ENCODE measurements at places on chromosomes 3 and 15.
A peak's percentile ranks its signal among the peaks of the same experiment; 100 is the strongest.

DNA sequence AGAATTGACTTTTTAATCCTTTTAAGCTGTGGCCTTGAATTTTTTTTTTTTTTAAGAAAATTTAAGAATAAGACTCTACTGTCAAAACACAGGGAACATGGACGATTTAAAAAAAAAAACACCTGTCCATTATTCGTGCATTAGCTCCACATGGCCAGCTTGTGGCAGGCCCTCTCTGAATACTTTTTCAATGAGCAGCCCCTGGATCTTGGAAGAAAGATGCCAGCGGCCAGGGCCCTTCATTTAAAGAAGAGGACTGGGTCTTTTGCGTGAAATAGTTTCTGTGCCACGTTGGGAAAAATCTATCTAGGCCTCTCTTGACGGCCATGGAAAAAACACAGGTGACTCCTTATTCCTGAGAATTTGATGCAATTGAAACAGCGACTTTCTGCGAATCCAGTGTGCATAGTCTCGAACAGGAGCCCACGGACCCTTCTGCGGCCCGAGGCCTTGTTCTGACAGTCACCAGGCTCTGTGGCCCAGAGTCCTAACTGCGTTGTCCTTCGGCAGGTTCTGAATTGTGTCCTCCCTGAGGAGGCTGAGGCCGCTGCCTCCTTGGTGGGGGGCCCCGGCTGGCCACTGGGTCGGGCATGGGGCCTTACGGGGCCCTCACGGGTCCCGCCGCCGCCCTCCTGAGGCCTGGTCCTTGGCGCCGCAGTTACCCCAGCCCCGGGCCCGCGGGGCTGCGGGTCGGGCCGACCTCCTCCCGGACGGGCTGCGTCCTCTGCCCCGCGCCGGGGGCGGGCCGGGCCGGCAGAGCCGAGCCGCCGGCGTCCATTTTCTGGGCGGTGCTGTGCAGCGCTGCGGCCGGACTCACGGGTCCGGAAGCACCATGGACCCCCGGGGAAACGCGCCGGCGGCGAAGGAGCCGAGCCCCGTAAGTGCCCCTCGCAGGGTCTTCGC lies 33.5 kb downstream of the ZBTB38 start:
- peak; percentile 45 for DNase-seq

GRCh38 chr3:184712248-184713039 lies 580 bp upstream of the MAGEF1 start:
- no peak for DNase-seq

DNA sequence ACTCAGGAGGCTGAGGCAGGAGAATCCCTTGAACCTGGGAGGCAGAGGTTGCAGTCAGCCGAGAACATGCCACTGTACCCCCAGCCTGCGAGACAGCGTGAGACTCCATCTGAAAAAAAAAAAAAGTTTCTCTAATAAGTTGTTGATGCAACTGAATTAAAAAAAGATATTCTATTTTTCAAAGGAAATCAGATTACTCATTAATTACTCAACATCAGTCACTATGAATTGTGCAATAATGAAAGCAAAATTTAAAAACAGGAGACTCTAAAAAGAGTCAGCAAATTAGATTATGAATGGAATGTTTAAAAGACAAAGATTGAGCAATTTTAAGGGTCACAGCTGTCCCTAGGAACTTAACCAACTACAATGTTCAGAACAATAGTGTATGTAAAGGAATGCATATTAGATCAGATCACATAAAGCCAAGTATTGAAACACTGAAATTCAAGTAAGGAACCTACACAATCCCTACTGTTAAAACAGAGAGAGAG lies 60.2 kb upstream of the SLC4A7 start:
- no peak for DNase-seq

GRCh38 chr15:101540480-101541239 lies 51.2 kb upstream of the PCSK6 start:
- DNase-seq, result no peak

- DNase-seq, result no peak
These were observed 101.7 kb upstream of the TPM1 start for GRCh38 chr15:62940755-62941361.

DNA sequence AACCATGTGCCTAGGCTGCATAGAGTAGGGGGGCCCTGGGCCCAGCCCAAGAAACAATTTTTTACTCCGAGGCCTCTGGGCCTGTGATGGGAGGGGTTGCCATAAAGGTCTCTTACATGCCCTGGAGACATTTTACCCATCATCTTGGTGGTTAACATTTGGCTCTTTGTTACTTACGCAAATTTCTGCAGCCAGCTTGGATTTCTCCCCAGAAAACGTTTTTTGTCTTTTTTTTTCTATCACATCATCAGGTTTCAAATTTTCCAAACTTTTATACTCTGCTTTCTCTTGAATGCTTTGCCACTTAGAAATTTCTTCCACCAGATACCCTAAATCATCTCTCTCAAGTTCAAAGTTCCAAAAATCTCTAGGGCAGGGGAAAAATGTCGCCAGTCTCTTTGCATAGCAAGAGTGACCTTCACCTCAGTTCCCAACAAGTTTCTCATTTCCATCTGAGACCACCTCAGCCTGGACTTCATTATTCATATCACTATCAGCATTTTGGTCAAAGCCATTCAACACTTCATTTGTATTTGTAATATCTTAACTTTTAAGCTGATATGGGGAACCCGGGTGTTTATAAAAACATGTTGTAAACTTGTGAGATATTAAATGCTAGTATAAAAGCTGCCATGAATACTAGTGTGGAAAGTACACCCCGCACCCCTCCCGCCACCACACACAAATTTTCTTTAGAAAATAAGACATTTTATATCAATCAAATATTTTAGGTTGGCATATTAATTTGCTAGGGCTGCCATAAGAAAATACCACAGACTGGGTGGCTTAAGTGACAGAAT lies 56.0 kb upstream of the PLSCR4 start:
- DNase-seq, result no peak

- DNase-seq, result peak; percentile 24
These were observed 17.3 kb downstream of the RNF168 start for GRCh38 chr3:196486263-196486662.

- no peak for DNase-seq
These were observed 39.7 kb downstream of the RTP1 start for GRCh38 chr3:187236962-187237361.

DNA sequence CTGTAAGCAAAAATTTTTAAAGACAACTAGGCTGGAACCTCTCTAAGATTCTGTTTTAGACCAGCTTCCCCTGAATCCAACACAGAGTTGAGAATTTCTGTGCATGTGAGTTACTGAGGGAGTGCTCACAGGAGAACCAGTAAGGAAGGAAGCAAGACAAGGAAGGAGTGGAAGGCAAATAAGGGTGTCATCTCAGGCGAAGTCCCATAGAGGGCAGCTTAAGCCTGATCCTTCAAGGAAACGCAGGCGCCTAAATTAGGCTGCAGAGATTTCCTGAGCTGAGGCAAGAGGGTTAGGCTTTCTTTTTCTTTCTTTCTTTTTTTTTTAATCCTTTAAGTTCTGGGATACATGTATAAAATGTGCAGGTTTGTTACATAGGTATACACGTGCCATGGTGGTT lies 36.2 kb upstream of the COL6A6 start:
- DNase-seq, result peak; percentile 73

DNA sequence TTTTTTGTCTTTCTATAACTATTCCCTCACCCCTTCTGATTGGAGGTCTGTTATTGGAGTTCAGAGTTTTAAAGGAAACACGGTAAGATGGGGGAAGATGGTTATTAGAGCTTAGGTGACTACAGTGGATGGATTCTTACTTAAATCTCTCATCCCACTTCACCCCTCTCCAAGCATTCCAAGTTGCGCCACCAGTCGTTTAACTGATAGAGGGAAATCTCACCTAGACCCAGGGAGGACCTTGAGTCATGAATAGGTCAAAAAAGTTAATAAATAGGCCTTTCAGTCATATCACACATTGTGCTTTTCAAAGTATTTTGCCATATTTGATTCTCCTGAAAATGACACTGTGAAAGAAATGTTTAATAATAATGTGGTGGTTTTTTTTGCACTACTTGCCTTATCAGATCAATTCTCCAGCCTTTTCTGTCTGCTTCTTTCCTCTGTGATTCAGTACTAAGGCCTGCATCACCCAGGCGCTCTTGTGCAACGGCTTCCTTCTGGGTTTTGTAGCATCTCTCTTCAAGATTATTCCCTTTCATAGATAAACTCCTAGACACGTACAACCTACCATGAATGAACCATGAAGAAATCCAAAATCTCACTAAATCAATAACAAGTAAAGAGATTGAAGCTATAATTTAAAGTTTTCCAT lies 100.4 kb upstream of the TGFBR2 start:
- DNase-seq, result no peak

DNA sequence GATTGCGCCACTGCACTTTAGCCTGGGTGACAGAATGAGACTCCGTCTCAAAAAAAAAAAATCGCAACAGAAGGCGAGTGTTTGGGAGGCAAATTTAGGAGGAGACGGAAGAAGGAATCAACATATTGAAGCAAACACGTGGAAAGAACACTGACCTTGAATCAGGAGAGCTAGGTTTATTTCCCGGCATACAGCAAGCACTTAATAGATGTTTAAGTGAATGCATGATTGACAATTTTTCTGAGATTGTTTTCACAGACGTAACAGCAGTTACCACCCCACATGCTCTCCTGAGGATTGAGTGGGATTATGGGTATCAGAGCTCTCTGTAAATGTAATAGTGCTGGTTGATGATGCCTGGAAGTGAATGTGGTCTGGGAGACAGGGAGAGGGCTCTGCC lies 5.6 kb upstream of the RPP25 start:
- DNase-seq, result no peak

GRCh38 chr15:65042776-65043327 lies 2.3 kb upstream of the SLC51B start:
- no peak for DNase-seq

- DNase-seq, result no peak
These were observed 11.5 kb upstream of the MSL2 start for GRCh38 chr3:136207489-136208115.

- no peak for DNase-seq
These were observed 13.0 kb downstream of the ANPEP start for GRCh38 chr15:89801471-89802195.

- DNase-seq, result no peak
These were observed 28.3 kb downstream of the ALS2CL start for GRCh38 chr3:46664971-46665762.

DNA sequence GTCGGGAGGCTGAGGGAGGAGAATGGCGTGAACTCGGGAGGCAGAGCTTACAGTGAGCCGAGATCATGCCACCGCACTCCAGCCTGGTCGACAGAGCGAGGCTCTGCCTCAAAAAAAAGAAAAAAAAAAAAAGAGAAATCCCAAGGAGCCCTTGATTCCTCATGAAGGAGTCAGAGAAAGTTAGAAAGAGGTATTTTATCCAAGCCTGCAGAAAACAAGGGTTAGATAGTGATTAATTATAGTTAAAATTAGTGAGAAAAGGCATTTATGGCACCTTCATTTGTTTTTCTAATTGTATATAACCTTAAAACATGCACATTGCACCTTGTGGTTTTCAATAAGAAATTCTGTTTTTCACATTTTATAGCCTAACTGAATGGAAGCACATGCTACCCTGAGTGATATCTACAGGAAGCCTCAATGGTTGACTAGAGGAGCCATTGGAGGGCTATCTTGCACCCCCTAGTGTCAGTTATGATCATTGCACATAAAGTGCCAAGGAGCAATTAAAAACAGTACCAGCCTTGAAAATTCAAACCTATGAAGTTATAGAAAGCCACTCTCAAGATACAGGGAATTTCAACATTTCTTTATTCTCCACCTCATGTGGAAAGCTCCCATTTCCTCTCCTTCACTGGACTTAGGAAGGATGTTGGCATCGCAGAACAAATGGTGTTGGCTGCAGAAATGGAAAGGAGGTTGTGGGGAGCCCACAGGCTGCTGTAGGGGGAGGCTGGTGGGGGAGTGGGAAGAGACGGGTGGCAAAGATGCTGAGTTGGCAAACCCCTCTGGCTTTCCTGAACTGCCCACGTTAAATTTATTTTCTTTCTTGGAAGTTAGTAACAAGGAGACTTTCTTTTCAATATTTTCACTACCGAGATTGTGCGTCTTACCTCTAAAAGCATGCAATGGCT lies 48.5 kb downstream of the ITGA11 start:
- peak; percentile 73 for DNase-seq

DNA sequence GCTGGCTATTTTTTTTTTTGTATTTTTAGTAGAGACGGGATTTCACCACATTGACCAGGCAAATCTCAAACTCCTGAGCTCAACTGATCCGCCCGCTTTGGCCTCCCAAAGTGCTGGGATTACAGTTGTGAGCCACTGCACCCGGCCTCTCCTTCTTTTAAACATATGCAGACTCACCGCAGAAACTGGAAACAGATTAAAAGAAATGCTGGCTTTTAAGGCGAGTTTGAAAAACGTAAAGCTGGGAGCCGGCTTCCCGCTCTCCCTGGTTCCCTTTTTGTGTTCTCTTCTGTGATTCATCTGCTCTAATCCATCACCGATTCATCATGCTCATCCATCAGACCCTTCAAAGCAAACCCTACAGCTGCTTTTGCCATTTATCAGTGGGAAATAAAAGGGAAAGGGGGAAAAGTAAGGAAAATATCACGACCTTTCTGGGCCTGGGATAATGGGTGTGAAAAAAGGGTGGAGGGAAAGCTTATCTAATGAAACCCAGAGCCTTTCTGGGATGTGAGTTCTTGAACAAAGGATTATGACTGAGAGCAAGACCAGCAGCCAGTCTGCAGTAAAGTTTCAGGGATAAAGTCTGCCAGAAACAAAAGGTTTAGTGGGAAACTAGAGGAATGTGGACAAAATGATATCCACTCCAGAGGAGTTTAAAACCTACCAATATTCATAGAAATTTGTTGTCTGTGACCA lies 92.3 kb upstream of the LRIG1 start:
- DNase-seq, result no peak

DNA sequence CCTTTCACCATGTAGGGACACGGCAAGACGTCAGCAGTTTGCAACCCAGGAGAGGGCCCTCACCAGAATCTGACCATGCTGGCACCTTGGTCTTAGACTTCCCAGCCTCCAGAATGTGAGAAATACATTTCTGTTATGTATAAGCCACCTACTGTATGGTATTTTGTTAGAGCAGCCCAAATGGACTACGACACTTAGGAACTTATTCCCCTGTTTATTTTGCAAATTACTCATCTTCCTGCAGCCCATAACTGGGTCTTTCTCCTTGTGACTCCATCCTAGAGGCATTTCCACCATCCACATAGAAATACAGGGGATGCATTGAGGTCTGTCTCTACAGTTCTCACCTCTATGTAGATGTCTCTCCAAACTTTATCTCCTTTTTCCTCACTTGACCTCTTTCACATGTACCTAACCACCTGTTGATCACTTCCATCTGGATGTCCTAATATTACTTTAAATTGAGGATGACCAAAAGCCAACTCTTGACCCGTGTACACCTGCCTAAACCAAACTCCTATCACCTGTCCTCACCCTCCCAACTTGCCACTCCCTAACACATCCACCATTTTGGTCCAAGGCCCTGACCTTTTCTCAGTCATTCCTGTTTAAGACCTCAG lies 406.0 kb upstream of the WNT5A start:
- DNase-seq, result no peak

GRCh38 chr3:48430708-48431101 lies 819 bp upstream of the PLXNB1 start:
- DNase-seq, result no peak
